ENCODE measurements at places on chromosomes 3 and 15. TPM values are rescaled to one million over a fixed set of nuclear protein-coding genes. Genes with fewer than 3 reads are reported as not detected.

DNA sequence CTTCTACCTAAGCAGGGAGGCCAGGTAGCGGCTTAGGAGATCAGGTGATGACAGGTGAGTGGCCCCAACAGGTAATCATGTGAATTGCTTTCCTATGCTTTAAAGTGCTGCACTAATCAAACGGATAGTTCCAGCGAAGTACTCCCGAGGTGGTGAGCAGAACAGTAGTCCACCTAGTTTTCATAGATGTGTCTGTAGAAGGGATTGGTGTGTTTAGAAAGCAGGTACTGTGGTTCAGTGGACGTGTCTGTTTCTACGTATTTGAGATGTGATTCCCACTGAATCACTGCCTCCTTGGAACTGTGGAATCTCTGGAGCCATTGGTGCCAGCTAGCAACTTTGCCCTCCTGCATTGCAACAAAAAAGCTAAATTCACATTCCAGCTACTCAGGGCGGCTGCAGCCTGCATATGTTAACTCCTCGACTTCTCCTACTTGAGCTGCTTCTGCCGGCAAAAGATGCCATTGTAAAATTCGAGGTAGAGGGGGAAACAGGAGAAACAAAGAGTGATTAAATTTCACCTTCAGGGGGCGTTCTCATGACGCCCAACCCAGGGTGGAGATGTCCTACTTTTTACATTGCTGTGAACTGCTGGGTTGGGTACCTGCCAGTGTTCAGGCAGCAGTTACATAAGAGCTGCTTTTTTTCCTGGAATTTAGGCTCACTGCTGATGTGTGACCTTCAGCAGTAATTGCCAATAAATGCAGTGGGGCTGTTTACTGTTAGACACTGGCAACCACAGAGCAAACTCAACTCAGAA, 227.3 kb downstream of the ITPR1 start:
- DNase-seq: no peak

- no peak for DNase-seq
These were observed 116.9 kb upstream of the FOXB1 start for GRCh38 chr15:59887211-59887610.

NDN gene
- total RNA-seq: 26.5 TPM

DNA sequence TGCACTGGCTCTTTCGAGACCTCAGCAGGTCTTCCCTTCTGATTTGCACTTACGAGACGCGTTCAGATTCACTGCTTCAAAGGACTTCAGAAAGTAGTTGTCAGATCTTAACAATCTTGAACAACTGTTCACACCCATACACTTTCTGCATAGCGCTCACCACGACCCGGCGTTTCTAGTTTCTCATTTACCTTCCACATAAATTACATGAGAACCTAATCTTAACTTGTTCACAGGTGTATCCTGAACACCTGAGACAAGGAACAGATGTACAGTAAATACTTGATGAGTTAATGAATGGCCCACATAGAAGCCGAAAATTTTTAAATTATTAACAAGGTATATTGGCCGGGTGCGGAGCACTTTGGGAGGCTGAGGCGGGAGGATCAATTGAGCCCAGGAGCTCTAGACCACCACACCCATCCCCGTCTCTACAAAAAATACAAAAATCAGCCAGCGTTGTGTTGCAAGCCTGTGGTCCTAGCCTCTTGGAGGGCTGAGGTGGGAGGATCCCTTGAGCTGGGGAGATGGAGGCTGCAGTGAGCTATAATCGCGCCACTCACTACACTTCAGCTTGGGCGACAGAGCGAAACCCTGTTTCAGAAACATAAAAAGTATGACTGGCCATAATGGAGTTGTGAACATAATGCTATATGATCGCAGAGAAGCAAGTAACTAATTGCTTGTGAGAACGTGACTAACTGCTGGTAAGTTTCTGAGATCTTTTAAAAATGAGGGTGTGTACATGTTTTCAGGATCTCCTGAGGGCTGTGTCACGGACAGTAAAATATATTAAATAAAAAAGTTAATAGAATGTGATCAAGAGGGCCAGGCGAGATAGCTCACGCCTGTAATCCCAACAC, 984 bp upstream of the SMARCC1 start:
- DNase-seq: no peak

DNA sequence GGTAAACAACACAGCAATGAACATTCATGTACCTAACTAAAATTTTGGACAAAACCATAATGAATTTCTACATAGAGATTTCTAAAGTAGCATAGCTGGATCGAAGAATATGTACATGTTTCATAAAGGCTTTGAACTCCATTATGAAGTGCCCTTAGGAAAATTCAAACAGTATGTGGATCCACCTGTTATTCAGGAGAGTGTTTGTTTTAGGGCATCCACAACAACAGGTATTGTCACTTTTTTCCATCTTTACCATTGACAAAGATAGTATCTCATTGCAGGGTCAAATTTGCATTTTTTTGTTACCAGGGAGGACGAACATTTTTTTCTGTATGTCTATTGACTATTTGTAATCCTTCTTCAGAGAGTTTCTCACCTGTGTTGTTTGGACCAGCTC, 75.0 kb downstream of the COL6A5 start:
- DNase-seq: no peak

C3orf38 gene
- 40.4 TPM for total RNA-seq

- no peak for DNase-seq
These were observed 48.5 kb downstream of the TJP1 start for GRCh38 chr15:29773816-29774215.

GRCh38 chr15:63615935-63616334, 18.7 kb downstream of the FBXL22 start:
- no peak for DNase-seq

COL8A1 gene
- total RNA-seq: 0.09 TPM

GRCh38 chr15:81809543-81809942, 236.3 kb downstream of the MEX3B start:
- peak; percentile 1 for DNase-seq

CSNK1G1 gene
- 11.8 TPM for total RNA-seq

TKT gene
- 179 TPM for total RNA-seq

DNA sequence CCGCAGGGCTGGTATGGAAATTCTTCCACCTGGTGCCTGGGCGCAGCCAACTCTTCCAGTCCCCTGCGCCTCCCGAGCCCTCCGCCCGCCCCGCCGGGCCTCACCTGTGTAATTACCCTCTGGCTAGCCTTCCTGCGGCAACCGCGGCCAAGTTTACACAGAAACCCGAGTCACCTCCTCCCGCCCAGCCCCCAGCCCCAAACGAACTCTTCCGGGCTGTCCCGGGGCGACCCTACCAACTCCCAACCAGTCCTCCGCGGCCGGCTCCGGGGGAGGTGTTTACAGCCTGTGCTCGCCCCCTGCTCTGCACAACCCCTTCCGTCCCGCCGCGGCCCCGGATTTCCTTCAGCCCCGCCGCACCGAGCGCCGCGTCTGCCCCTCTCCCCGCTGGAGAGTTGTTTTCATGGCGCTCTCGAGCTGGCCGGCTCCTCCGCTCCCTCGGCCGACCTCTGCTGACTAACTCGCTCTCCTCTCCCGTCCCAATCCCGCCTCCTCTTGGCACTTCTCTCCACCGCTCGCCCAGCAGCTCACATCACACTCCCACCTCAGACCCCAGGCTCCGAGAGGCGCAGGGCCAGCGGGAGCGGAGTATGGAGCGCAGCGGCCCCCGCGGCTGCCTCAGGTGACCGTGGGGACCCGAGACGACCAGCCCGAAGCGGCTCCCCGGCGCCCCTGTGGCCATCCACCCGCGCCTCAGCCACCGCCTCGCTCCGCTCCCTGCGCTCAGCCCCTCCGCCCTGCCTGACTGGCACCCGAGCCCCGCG, 538 bp downstream of the ATOSA start:
- peak; percentile 76 for DNase-seq

DNA sequence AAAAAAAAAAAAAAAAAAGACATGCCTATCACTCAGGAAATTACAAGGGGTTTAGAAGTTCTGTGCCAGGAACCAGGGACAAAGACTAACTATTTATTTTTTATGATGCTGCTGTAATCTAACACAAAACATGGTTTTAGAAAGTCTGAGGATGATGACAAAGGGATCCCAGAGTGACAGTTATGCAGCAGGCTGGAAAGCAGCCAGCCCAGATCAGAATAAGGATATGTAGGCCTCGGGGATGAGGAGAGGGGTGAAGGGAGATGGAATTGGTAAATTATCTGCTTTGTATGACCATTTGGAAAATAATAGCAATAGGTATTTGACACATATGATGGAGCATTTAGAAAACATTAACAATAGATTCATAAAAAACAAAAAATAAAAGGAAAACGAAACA, 34.1 kb upstream of the NMD3 start:
- DNase-seq: no peak

DNA sequence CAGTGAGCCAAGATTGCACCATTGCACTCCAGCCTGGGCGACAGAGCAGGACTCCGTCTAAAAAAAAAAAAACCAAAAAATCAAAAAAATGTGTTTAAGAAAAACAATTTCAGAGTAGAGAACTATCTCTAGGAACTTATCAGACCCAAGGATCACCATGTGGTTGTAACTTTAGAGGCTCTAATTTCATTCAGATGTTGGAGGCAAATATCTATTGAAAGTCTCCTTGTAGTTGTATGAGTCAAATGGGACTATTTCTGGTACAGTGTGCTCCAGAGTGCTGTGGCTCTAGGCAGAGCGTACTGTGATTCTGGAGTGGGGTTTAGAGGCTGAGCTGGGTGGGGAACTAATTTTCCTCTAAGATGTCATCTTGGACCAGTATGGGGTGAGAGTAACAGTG, 398.7 kb downstream of the SHQ1 start:
- no peak for DNase-seq
